ENCODE measurements at places on chromosomes 12 and 14.

- DNase-seq: no peak
Measured at GRCh38 chr14:99540196-99541032, 59.2 kb downstream of the CCNK start.

GRCh38 chr14:45253754-45254310 lies 830 bp upstream of the MIS18BP1 start:
- no peak for DNase-seq

- DNase-seq: no peak
Measured at GRCh38 chr12:68400226-68400829, 68.2 kb upstream of the MDM1 start.

DNA sequence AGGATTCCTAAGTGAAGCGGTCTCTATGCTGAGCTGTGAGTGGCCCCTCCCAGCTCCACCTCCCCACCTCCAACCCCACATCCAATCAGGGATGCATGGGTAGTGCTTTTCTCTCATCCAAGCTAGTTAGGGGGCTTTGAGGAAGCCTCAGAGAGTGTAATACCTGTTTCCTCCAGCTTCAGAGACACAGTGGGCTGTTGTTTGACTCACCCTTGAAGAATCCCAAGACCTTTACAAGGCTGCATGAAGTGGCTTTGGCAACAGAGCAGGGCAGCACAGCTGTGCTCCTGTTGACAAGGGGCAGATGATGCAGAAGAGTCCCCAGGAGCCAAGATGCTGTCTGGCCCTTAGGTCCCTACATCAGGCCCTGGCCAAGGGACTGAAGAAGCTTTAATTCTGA lies 27.1 kb upstream of the CLMN start:
- peak; percentile 74 for DNase-seq

DNA sequence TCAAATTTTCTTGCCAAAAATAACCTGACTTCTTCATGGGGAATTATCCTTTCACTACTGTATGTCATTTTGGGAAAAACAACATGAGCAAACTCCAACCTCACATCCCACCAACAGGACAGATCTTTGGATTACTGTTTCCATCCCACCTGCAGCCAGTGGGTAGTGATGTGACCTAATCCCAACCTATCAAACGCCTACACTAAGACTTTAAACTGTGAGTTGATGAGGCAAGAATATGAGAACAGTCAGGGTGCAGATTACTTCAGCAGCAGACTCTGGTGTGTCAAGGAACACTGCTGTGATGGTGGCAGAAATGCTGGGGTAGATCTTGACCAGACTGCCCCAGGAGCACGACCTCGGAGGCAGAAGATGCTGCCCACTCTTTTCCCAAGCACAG lies 293.2 kb downstream of the DUSP6 start:
- DNase-seq: no peak

- DNase-seq: no peak
Measured at GRCh38 chr14:89540830-89541470, 123.9 kb upstream of the FOXN3 start.

GRCh38 chr12:70383484-70383883 lies 17.4 kb downstream of the KCNMB4 start:
- DNase-seq: no peak

DNA sequence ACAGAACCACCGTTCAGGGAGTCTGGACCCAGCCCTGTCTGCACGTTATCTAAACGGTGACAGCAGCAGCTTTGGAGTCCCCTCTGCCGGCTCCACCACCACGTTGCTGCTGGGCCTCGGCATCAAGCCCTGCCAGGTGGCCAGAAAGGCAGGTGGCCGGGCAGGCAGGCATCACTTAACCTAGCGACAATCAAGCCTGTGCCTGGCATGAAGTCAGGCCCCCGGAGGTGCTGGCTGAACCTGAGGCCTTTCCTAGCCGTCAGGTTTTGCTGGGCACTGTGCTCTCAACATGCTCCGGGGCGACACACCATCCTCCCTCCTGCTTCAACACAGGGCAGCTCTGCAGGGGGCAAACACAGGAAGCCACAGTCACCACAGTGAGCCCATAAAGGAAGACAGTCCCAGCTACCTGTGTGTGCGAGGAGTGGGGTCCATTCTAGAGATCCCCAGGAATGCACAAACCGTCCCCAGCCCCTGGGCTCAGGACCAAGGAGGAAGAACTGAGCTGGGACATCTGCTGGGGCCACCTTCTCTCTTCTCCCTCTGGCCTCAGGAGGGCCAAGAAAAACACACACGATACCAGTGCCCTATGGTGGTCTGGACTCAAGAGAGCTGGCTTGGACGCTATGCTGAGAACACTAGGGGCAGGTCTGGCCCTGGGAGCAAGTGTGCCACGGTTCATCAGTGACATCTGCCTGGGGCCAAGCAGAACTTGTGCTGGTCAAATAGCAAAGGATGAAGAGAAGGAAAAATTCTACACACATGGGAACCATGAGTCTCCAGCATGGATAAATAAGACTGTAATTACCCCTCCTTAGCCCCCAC lies 44.7 kb downstream of the CCDC88C start:
- DNase-seq: no peak

GRCh38 chr12:638953-639557 lies 24.2 kb downstream of the NINJ2 start:
- DNase-seq: no peak

DNA sequence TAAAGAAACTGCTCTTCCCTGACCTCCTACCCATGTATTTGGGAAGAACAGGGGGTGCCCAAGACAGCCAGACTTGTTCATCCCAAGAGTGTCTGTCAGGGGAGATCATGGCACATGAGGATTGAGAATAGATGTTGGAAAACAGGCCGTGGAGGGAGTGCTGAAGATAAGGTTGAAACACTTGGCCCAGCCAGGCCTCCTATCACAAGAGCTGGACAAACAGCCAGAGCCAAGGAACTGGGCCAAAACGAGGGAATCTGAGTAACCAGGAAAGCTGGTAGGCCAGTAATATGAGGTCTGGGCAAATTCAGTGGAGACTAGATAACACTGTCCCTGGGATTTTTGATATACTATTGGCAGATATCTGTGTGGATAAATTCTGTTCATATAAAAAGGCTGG lies 161.7 kb downstream of the TMX1 start:
- DNase-seq: no peak

- DNase-seq: no peak
Measured at GRCh38 chr12:12592930-12593329, 18.7 kb upstream of the CREBL2 start.

- DNase-seq: no peak
Measured at GRCh38 chr12:52528641-52529143, 8.5 kb upstream of the KRT5 start.

- DNase-seq: no peak
Measured at GRCh38 chr12:96403870-96404269, 3.6 kb upstream of the CDK17 start.

GRCh38 chr14:28779456-28779855 lies 12.9 kb downstream of the FOXG1 start:
- no peak for DNase-seq

DNA sequence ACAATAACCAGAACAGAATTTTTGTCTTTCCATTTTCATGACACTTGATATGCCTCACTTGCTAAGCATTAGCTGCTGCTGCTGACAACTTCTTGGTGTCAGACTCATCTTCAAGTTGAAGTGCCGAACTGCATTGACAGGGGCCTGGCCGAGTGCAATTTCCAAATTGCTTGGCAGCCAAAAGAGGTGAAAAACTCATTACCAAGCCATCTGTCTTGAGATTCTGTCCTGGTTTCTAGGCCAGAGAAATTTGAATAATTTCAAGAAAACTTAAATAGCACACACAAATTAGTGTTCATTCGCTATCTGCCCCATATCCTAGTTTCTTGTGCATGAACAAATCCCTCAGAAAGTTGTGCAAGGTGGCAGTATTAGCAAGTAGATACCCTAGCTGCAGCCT lies 165.3 kb upstream of the RASSF8 start:
- DNase-seq: no peak

GRCh38 chr14:104808456-104808855 lies 7.6 kb downstream of the ZBTB42 start:
- no peak for DNase-seq

- DNase-seq: no peak
Measured at GRCh38 chr14:23801766-23802165, 151.8 kb upstream of the DHRS4 start.

- peak; percentile 71 for DNase-seq
Measured at GRCh38 chr12:102300824-102301461, 103.3 kb upstream of the PMCH start.

GRCh38 chr12:106985479-106985878 lies 1.5 kb downstream of the MTERF2 start:
- DNase-seq: no peak

- no peak for DNase-seq
Measured at GRCh38 chr12:123062681-123063486, 82.4 kb downstream of the ARL6IP4 start.

GRCh38 chr12:42163913-42164312 lies 19.2 kb upstream of the GXYLT1 start:
- no peak for DNase-seq

DNA sequence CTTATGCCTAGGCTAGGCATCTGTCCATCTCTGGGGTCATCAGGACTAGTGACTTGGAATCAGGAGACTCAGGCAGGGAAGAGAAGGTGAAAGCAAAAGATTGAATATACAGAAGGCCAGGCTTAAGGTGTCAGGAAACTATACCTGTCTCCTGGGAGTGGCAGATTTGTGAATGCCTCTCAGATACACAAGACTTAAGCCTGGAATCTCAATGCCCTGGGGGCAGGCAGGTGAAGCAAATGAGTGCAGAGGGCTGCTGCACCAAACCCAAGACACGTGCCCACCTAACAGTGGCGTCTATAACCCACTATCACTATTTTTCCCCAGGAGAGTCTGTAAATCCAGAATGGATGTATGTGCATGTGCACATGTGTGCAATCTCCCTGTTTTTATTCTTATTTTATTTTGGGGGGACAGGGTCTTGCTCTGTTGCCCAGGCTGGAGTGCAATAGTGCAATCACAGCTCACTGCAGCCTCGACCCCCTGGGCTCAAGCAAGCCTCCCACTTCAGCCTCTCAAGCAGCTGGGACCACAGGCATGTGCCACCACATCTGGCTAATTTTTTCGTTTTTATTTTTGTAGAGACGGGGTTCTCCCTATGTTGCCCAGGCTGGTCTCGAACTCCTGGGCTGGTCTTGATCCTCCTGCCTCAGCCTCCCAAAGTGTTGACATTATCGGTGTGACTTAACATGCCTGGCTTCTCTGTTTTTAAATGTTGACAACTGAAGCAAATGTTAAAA lies 31.9 kb upstream of the FOS start:
- no peak for DNase-seq

DNA sequence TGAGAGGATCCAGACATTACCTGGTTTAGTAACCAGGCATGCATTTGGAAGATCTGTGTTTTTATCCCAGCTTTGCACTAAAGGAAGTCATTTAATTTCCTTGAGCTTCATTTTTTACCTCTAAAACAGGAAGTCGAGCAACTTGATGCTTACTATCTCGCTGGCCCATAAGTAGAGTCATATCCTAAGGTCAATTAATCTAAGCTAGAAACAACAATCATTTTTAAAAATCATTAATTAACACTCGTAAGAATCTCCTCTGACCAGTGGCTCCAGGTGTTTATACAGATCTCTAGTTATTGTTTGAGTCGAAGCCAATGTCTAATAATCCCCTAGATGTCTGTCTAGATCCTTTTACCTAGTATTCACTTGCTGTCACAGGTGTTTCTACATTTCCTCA lies 355.8 kb upstream of the DCN start:
- DNase-seq: no peak

DNA sequence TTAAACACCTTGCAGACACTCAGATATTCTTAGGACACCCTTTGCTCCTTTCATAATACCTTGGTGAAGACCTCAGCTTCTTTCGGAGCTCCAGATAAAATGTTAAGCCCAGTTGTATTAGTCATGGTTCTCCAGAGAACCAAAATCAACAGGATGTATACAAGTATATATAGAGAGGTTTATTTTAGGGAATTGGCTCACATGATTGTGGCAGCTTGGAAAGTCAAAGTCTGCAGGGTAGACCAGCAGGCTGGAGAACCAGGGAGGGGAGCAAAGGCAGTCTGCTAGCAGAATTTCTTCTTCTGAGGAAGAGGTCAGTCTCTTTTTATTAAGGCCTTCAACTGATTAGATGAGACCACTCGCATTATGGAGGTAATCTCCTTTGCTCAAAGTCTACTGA lies 6.9 kb upstream of the IGF1 start:
- DNase-seq: no peak

GRCh38 chr14:95498622-95499353 lies 17.7 kb downstream of the SYNE3 start:
- no peak for DNase-seq

- DNase-seq: no peak
Measured at GRCh38 chr12:65532764-65533163, 254.3 kb downstream of the MSRB3 start.

- no peak for DNase-seq
Measured at GRCh38 chr12:101954676-101955075, 77.3 kb downstream of the DRAM1 start.
